ENCODE measurements at places on chromosomes 2 and 18.

DNA sequence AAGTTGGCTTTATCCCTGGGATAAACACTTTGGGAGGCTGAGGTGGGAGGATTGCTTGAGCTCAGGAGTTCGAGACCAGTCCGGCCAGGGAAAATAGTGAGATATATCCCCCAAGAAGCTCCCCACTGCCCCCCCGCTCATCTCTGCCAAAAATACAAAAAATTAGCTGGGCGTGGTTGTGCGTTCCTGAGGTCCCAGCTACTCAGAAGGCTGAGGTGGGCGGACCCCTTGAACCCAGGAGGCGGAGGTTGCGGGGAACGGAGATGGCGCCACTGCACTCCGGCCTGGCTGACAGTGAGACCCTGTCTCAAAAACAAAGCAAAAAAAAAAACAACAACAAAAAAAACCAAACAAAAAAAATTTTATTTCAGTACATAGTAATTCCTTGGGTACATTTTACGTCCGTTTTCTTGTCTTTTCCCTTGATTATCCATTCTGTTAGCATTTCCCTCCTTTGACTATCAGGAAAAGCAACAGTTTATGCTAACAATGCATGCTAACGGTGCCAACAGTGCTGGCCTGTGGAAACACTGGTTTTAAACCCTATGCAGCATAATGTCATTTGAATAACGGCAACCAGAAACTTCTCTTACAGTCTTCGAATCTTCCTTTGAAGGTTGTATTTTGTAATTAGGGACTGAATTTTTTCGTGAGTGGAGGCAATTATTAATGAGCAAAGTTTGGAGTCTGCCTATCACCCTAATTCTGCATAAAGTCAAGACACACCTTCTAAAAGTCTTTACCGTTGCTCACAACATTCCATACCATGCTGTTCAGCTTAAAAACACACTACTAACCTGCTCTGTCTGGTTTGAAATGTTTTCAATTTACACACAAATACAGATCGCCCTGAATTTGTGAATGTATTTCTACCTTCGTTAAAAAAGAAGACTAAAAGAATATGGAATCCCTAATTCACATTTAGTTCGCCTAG is 721 bp upstream of the MIB1 start:
- DNase-seq: no peak

- DNase-seq: no peak
Measured at GRCh38 chr2:222218786-222219185, 80.0 kb downstream of the PAX3 start.

DNA sequence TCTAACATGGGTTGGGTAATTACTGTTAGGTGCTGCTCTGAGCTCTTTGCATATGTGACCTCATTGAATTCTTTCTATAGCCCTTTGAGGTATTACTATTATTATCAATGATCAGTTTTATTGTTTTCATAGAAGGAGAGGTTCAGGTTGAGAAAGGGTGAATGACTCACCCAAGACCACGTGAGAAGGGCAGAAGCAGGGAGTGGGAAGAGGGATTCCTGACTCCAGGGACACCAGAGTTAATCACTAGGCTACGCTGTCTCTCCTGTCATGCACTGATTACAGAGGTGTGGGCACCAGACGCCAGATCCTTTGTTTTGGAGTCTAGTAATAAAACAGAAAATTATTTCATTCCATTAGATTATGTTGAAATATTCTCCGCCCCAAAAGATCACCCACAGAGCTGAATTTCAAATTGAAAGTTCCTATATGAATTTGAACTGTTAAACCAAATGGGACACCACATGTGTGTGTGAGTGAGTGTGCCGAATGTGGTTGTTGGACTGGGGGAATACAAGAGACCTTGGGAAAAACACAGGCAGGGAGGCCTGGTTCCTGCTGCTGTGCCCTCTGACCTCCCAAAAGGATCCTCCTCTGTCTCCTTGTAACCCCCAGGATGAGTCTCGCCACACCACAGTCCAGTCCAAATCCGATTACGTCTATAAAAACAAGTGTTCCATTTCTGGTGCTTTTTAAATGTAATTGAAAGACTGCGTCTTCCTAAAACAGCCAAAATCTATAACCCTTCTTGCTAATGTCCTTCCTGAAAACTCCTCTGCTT is 215.4 kb downstream of the ZNF521 start:
- no peak for DNase-seq

DNA sequence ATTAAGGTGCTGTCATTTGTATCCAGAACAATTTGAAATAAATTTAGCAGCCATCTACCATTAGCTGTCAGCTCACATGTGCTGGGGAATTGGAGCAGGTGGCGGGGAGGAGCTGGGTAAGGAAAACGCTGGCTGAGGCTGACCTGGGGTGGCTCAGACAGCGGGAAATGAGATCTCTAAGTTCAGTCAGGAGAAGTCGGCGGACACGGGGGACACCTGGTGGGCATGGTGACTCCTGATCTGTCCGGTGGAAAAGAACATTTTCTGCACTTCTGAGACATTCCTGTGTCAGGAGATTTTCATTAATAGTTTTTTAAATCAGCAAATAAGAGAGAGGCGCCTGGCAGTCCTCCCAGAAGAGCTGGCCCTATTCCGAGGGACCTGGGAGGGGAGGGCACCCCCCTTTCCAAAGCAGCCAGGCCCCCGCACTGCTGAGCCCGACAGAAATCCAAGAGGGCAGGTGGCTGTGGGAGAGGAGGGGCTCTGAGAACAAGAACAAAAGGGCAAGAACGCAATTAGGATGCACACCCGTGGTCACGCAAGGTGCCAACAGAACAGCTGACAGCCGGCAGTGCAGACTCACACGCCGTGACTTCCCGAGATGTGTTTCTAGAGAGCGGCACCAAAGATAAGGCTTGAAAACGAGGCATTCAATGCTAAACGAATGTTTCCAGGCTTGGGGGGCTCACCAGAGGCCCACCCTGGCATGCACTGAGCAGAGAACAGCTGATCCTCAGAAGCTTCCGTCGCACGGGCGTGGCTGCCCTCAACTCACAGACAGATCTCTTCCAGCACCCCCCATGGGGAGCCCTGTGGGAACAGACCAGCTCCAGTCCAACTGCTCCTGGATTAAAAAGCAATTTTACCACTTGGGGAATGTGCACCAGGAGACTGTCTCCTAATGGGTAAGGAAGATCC is 26.4 kb downstream of the SLC66A2 start:
- DNase-seq: no peak

- no peak for DNase-seq
Measured at GRCh38 chr2:176818076-176818475, 394.5 kb upstream of the HNRNPA3 start.

DNA sequence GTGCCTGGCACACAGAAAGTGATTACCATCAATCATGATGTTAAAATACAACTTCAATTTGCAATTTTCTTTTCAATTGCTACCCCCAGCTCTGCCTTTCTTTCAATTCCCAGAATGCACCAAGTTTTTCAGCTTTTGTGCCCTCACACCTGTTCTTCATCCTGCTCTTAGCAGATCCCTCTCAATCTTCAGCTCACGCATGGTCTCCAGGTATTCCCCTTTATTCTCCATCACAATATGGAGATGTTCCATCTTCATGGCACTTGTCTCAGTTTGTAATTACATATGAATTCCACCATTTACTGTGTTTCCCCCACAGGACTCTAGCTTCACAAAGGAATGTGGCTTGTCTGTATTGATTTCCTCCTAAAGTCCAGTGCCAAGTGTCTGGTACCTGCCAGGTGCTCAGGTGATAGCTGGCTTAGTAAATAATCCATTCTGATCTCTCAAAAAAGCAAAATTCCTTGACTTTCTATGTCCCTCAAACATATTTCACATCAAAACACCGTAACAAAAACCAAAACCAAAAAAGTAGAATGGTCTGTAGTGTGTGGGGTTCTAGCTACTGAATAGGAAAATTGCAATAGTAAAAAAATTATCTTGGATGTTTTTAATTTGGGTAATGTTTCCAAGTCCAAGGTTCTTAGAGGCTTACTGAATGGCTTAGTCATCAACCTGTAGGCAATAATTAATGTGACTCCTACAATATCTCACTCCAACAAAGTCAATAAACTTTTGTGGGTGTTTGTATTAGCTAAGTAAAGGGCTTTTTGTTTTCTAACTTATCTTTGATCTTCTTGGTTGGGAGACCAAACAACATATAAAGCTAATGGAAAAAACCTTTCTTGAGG is 2.9 kb upstream of the INSIG2 start:
- DNase-seq: no peak

DNA sequence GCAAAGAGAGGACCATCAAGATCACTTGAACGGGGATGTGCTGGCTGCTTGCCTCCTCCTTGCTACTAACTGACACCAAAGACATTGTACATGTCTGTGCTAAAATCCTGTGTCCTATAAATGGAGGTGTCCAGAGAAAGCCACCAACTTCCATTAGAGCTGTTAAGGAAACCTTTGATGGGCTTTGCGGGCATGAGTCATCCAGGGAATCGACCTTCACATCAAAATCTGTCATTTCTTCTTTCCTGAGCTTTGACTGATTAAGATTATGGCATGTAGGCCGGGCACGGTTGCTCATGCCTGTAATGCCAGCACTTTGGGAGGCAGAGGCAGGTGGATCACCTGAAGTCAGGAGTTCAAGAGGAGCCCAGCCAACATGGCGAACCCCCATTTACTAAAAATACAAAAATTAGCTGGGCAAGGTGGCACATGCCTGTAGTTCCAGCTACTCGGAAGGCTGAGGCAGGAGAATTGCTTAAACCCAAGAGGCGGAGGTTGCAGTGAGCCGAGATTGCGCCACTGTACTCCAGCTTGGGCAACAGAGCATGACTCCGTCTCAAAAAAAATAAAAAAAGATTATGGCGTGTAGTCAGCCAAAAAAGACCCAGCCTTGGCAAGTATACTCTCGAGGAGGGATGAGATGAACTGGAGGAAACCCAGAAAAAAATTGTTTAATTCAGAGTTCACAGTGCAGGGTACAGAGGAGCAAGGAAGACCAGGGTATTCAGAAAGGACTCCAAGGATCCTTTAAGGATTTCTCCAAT is 115.8 kb downstream of the CABLES1 start:
- no peak for DNase-seq

Data from cortex of kidney (tissue), 1 donor.